ENCODE measurements at places on chromosomes 16 and 17. TPM values are rescaled to one million over a fixed set of nuclear protein-coding genes. Genes with fewer than 3 reads are reported as not detected.
A peak's percentile ranks its signal among the peaks of the same experiment; 100 is the strongest.

LPO gene
- 0.15 TPM for total RNA-seq

DNA sequence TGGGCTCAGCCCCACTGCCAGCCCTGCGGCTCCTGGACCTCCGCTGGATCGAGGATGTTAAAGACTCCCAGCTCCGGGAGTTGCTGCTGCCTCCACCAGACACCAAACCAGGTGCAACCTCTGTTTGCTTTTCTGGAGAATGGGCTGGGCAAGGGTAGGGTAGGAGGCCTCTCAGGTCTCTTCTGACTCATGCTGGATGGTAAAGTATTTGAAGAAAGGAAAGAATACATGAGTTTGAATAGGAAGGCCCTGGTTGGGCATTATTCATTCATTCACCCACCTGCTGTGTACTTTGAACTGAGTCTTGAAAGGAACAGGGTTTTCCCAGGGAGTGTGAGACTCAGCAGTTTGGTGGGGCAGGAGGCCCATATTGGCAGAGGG, 6.5 kb upstream of the ORAI3 start:
- DNase-seq, result no peak

DNA sequence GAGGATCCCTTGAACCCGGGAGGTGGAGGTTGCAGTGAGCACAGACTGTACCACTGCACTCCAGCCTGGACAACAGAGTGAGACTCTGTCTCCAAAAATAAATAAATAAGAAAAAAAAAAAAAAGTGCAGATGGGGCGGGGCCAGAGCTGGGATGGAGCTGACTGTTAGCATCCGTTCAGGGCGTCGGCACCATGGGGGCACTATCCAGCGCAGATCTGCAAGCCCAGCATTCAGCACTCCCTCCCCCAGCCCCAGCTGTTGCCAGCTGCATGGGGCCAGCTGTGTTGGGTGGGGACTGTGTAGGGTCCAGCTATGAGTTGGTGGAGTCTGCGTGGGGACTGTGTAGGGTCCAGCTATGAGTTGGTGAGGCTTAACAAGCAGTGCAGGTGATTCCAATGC, 13.3 kb downstream of the GPRC5C start:
- peak; percentile 51 for DNase-seq

DNA sequence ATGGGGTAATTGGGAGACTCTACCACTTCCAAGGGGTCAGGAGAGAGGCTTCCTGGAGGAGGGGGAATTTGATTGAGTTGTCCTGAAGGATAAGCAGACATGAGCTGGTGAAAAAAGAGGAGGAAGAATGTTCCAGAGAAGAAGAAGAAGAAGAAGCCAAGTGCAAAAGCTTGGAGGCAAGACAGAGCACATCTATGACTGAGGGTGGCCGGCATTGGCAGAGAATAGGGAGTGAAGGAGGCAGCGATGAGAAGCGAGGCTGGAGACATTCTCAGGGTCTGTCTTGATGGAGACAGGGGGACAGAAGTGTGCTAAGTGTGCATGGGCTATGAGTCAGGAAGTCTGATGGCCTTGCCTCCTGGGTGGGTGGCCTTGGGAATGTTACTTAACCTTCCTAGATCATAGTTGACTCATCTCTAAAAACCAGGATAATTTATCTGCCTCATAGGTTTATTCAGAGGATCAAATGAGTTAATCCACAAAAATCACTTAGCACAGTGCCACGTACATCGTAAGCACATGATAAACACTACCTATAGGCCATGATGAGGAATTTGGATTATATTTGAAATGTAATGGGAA, 171.7 kb downstream of the ABCC12 start:
- no peak for DNase-seq

KRT24 gene
- total RNA-seq, result not detected
